ENCODE measurements at places on chromosomes 1 and 21.

DNA sequence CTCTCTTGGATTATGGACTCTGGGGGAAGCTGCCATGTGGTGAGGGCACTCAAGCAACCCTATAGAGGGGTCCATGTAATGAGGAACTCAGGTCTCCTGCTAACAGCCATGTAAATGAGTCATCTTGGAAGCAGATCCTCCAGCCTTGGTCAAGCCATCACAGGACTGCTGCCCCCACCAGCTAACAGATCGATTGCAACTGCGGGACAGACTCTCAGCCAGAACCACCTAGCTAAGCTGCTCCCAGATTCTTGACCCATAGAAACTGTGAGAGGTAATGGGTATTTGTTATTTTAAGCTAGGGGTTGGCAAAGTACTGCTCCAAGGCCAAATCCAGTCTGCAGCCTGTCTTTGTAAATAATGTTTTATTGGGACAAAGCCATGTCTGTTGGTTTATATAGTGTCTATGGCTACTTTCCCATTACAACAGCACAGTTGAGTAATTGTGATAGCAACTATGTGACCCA is 27.6 kb upstream of the MAP3K7CL start:
- no peak for DNase-seq

- DNase-seq, result peak; percentile 35
These were observed 15.9 kb upstream of the SRSF4 start for GRCh38 chr1:29197590-29197924.

DNA sequence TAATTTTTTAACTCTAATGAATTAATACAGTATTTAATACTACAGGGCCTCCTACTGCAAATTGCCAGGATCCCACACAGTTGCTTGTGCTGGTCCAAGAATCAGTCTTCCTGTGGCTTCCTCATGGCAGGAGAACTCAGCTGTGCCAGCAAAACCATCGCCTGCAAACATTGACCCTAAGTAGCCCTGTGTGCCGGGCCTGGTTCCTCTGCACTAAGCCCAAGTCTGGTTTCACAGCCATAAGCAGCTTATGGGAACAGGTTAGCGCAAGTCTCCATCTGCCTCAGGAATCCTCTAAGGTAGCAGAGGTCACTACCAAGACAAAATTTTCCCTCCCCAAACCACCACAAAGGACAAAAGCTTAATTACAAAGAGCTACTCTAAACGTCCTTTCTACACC is 216.6 kb downstream of the PLA2G4A start:
- DNase-seq, result no peak

- no peak for DNase-seq
These were observed 588 bp downstream of the FLVCR1 start for GRCh38 chr1:212858461-212859265.

- DNase-seq, result no peak
These were observed 328.5 kb upstream of the RUNX1 start for GRCh38 chr21:35377505-35378090.

- peak; percentile 10 for DNase-seq
These were observed 43.4 kb downstream of the RALGPS2 start for GRCh38 chr1:178768423-178768822.

- DNase-seq, result no peak
These were observed 1162.0 kb upstream of the TMPRSS15 start for GRCh38 chr21:19565587-19565986.

DNA sequence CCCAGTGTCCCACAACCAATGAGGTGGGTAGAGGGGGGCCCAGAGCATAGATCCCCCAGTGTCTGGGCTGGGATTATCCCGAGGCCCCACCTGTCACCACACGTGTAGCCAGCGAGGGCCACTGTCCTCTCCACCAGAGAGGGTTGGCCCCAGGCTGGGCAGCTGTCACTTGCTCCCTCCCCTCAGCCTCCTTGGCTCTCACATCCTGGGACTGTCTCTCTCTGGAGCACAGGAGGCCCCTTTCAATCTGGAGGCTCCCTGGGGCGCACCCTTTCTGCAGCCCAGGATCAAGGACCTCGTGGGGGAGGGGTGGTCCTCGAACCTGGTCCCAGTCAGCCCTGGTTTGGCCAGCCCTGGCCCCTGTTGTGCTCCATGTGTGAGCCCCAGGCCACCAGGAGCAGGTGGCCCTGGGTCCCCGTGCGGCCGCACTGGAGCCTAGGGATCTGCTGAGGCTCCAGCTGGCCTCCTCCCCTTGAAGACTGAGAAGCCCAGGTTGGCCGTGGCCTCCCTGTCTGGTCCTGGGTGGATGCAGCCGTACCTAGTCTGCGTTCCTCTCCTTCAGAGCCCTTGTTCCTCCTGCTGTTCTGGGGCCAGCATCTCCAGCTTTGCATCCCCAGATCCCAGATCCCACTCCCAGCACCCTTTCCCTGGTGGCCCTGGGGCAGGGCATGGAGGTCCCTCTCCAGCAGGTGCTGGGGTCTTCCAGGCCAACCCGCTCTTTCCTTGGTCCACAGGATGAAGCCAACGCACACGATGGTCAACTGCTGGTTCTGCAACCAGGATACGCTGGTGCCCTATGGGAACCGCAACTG is 6.7 kb downstream of the TMEM201 start:
- DNase-seq, result no peak

GRCh38 chr1:208393826-208394225 is 149.6 kb upstream of the PLXNA2 start:
- no peak for DNase-seq

- peak; percentile 37 for DNase-seq
These were observed 31.1 kb upstream of the MTF1 start for GRCh38 chr1:37890378-37891014.

DNA sequence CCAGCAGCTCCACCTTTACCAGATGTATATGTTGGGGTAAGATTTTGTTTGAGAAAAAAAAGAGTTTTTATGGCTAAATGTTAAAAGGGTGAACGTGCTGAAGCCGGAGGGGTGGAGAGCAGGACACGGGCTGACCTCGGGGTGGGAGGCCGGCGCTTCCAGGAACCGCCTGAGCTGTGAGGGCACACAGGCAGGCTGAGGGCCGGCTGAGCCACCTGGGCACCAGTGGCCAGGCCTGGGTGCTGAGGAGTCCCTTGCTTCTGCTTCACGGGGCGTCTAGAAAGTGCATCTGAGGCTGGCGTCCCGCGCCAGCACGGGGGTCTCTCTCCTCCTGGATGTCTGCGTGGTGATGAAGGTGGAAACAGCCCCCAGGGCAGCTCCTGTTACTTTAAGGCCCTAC is 33.6 kb upstream of the ADARB1 start:
- no peak for DNase-seq

DNA sequence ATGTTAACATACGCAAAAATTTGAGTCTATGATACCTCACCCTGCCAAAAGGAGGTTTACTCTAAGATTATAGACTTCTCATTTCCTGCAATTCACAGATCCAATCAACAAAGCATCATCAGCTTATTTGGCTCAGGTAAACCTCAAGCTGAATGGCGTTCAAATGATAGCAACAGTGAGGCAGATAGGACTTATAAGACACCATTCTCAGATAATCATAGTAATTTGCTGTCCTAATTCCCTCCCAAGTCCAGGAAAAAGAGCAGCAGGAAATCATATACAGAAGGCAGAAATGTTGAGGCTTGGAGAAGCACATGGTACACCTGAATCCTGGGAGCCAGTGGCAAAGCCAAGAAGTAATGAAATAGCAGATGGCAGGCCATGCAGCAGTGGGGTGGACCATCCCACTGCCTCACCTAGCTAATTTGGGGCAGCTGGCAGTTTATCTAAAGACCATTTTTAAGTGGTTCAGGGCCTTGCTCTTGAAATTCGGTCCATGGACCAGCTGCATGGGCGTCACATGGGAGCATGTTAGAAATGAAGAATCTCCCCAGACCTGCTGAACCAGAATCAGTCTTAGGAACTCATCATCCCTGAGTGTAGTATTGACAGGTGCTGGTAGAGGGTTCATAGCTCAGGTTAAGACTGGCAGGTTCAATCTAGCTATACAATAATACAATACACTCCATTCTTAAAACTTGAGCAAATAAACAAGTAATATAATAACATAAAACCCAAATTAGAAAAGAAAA is 57.7 kb downstream of the ASTN1 start:
- DNase-seq, result no peak

DNA sequence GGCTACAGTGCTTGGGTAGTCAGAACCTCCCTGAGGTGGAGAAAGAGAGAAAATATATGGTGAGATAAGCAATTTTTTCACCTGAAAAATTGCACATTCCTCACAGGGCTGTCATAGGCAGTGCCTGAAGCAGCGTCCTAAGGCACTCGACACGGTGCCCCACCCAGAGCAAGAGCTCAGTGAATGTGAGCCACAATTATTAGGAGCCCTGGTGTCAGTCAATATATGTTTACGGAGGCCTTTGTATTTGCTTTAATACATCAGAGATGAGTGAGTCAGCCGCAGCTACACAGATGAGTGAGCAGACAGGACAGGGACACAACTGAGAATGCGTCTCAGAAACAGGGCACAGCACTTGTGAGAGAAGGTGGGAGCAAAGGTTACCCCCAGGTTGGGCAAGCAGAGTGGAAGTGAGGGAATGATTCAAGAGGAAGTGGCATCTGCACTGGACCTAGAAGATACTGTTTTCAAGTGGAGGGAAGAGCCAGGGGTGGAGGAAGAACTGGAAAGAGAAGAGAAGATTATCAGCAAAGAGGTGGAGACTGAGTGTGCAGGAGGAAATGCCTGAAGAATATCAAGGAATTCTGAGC is 5.2 kb upstream of the PIGC start:
- no peak for DNase-seq

- DNase-seq, result no peak
These were observed 391.8 kb downstream of the CAMTA1 start for GRCh38 chr1:7177021-7177420.

DNA sequence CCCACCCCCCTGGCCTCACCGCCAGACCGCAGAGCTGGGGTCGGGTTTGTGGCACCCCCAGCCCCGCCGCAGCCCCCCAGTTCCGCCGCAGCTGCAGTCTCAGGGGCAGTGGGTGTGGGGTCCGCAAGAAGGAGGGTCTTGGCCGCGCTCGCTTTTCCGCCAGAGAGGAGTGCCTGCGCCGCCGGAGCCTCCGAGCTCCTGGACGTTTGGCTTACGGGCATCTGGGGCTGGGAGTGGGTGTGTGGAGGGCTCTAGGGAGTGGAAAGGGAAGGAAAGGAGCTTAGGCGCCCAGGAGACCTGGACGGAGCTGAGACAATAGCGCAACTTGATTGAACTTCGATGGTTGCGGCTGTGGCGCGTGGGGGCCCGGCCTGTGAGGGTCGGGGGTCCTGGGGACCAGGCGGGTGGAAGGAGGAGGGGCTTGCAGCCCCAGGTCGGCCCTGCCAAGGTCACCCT is 88.8 kb upstream of the IPO9 start:
- peak; percentile 4 for DNase-seq

- no peak for DNase-seq
These were observed 439.5 kb downstream of the SMYD3 start for GRCh38 chr1:246067432-246068216.

- DNase-seq, result no peak
These were observed 9.9 kb downstream of the SH2D2A start for GRCh38 chr1:156806512-156807440.

- no peak for DNase-seq
These were observed 19.1 kb downstream of the TMEM51 start for GRCh38 chr1:15172405-15173259.

GRCh38 chr1:226098870-226099835 is 36.6 kb downstream of the H3-3A start:
- no peak for DNase-seq

GRCh38 chr1:4033129-4033676 is 133.1 kb upstream of the C1orf174 start:
- DNase-seq, result no peak

- DNase-seq, result no peak
These were observed 64.2 kb upstream of the LYPLAL1 start for GRCh38 chr1:219109424-219110018.

- no peak for DNase-seq
These were observed 1.1 kb downstream of the SYNC start for GRCh38 chr1:32701421-32701911.

DNA sequence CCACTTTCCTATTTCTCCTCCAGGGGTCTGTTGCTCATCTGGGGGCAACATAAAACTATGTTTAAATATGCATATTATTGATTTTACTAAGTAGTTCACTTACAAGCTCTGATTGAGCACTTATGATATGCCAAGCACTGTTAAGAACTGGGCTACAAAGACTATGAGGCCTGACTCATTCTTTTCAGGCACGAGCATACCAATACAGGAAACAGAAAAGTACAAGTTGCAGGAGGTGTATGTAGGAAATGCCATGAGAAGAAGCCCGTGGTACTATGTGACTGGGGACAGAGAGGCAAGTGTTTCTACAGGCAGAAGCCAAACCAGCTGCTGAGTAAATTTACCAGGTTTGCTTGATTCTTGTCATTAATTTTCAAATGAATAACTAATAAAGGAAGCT is 120.4 kb upstream of the PTGFR start:
- DNase-seq, result no peak

GRCh38 chr1:25135909-25136308 is 96.4 kb downstream of the SYF2 start:
- no peak for DNase-seq

GRCh38 chr1:161736335-161736969 is 13.1 kb upstream of the DUSP12 start:
- no peak for DNase-seq

DNA sequence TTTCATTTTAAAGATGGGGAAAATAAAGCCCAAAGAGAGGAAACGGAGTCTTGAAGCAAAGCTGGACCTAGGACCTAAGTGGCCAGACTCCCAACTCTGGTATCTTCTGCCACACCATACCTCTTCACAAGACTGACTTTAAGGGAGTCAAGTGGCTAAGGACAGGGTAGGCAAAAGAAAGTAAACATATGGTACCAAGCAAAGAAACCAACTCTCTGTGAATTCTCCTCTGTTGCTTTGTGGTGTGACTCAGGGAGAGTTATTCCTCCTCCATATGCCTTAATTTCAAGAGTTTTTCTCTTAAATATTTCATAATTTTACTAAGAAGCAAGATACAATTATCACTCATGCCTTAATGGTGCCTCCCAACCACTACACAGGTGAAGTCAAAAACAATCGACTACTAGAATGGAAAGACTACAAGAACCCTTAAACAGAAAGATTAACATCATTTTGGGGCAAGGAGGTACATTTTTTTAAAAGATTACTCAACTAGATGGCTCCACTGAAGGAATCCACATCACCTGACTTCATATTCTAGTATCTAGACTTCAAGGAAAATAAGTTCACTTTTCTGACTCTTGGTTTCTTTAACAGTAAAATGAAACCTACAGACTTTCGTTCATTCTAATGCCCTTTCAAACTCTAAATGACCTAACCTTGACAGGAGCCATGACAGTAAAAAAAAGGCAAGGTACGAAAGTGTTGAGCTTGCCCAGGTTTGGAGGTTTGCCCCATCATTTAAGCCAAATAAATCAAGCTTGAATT is 44.2 kb downstream of the LUZP1 start:
- no peak for DNase-seq

GRCh38 chr1:61670445-61670844 is 54.5 kb downstream of the TM2D1 start:
- DNase-seq, result no peak

DNA sequence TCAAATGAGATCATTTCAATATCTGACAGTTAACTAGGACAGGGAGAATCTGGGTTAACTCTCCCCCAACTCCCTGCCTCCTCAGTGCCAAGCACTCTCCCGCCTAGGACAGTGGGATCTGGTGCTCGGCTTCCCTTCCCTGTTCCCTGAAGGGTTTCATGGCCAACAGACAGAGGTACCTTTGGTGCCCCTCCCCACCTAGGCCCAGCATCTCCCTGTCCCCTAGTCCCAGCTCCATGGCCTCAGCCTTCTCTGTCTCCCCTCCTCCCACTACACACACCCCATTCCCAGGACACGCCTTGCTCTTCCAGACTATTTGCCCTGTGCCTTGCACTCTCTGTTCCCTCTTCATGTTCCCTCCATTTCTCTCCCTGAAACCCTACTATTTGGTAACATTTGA is 77.1 kb downstream of the CD247 start:
- no peak for DNase-seq

GRCh38 chr1:46689356-46689755 is 17.7 kb downstream of the TEX38 start:
- no peak for DNase-seq

- DNase-seq, result no peak
These were observed 75.9 kb upstream of the GALNT2 start for GRCh38 chr1:229991104-229991513.
